CD4-positive, alpha-beta memory T cell (primary cell): ENCODE measurements at places on chromosomes 12 and 14.

DNA sequence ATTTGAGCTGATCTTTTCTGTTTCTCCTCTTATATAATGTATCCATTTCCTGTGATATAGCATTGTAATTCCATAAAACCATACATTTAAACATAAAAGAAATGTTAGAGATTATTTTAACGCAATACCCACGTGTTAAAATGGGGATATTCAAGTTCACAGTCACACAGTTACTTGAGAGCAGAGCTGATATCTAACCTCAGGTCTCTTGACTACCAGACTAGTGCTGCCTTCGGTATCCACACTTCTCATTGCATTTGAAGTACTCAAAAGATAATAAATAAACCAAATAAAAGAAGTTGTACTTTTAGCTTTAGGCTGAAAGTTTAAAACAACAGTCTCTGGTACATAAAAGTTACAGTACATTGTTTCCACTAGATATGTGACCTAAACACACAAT, 2.9 kb downstream of the CLECL1 start:
- no peak for DNase-seq

DNA sequence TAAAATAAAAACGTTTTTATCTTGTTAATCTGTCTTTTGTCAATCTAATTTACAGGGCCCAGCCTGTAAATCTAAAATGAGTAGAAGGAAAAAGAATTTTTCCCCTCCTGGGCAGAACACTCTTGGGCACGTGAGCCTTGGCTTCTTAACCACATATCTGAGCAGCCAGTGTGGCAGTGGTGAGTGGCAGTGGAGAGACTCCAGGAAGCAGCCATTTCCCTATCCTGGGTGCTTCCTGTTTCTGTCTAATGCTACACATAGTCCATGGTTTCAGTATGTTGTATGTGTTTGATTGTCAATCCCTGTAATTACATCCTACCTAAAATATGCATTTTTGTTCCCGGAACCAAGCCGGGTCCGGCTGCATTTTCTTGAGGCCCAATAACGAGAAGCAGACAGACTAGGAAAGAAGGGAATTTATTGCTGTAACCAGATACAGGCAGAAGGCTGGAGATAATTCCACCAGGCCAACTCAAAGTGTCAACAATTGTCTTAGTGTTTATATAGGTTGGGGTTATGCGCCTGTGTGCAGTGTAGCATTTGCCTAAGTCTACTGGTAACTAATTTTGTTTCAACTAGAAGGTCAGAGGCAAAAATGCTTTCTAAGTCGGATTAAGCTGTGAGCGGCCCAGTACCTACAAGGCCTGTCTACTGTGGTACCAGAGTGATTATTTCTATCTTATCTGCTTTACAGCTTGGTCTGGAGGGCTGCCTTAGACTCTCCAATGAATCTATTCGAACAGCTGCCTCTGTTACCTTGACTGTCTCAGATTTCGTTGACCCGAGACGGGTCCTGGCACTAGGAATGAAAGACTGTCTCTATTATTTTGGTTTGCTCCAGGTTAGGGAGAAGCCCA, 82.4 kb upstream of the RESF1 start:
- DNase-seq: no peak

DNA sequence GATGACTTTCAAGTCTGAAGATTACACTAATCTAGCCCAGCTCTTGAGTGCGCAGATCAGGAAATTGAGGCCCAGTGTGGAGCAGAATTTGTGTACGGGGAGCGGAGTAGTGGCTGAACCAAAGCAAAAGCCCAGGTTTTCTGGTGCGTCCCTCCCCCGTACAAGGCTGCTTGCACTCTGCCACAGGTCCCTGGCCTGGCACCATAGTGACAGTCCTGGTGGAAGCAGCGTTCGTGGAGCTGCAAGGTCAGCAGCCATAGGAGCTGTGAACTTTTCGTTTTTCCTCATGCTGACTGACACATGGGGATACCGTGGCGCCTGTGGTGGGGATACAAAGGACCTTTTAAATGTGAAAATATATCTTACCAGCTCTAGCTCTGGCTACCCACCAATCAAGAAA, 1.7 kb downstream of the EVL start:
- peak; percentile 46 for DNase-seq

- no peak for DNase-seq
Observed at GRCh38 chr14:23933108-23933741, 20.3 kb upstream of the DHRS4 start.

DNA sequence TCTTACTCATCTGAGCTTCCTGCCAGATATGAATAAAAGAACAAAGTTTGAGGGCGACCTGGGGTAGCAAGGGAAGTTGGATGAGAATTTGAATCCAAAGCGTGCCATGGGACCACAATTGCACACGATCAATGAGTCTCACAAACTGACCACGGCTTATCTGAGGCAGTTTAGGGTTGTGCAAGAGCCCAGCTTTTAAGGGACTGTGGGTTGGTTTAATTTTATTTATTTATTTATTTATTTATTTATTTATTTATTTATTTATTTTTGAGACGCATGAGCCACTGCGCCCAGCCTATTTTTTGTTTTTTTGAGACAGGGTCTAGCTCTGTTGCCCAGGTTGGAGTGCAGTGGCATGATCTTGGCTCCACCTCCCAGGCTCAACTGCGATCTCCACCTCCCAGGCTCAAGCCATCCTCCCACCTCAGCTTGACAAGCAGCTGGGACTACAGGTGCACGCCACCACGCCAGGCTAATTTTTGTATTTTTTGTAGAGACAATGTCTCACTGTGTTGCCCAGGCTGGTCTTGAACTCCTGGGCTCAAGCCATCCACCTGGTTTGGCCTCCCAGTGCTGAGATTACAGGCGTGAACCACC, 1.1 kb downstream of the AMDHD1 start:
- DNase-seq: no peak

GRCh38 chr14:85187521-85187920, 342.4 kb upstream of the FLRT2 start:
- no peak for DNase-seq

DNA sequence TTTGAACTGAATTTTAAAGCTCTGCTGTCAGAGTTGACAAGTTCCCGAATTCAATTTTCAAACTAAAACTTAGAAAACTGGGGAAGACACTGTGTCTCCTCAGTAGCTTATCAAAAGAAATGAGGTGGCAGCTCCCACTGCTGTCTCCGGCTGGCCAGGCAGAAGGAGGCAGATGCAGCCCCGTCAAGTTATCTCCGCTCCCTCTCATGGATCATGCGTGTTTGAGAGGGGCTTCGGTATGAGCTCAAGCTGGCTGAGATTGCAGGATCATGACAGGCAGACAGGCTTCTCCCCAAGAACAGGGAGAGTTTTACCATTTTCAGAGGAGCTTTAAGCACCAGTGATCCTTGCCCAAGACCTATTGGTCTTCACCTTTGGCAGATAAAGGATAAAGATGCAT, 88.8 kb downstream of the NEDD1 start:
- DNase-seq: no peak

GRCh38 chr12:55188974-55189556, 31.8 kb upstream of the OR10A7 start:
- peak; percentile 63 for DNase-seq

- DNase-seq: no peak
Observed at GRCh38 chr12:117272690-117273089, 82.4 kb upstream of the FBXO21 start.

DNA sequence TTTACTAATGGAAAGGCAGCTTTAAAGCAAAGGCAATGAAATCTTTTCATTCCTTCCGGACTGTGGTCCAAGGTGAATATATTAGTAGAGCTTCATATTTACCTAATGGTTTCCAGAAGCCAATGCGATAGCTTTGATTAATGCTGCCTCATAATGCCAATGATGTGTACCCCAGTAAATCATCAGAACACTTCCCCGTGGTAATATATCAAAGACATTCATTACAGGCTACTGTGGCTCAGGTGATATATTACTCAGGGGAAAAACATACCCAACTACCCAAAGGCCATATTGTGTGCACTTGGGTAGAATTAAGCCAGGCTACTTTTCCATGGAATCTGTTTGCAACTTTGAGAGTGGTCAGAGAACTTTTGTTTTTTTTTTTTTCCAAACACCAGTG, 69.4 kb upstream of the DACT1 start:
- no peak for DNase-seq

GRCh38 chr12:32548691-32549281, 130.3 kb upstream of the DNM1L start:
- DNase-seq: no peak

DNA sequence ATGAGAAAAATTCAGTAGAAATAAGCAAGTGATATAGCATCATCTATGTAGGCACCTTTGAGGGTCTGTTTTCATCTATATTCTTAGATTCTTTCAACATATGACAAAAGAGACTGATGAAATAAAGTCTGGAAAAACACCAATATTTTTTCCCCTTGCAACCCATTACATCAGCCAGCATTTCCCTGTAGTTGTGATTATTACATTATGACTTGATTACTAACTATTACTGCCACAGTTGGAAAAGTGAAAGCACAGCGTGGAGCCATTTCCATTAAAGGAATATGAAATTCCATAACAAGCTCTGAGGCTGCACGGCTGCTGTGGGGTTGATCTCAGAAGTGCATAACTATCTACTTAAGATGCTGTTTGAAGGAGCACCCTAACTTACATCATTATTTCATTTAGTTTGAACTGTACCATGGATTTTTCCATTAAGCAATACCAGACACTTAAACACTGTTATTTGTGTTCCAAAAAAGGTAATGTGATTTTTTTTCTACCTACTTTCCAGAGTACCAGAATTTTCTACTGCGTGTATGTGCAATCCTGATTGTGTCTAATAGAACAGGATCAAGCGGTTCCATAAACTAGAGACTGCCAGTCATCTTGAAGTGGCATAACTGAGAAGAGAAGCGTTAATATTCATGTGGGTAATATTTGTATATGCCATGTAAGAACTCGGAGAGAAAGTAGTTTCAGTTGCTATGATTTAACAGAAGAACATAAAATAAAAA, 405.5 kb downstream of the MDGA2 start:
- no peak for DNase-seq

DNA sequence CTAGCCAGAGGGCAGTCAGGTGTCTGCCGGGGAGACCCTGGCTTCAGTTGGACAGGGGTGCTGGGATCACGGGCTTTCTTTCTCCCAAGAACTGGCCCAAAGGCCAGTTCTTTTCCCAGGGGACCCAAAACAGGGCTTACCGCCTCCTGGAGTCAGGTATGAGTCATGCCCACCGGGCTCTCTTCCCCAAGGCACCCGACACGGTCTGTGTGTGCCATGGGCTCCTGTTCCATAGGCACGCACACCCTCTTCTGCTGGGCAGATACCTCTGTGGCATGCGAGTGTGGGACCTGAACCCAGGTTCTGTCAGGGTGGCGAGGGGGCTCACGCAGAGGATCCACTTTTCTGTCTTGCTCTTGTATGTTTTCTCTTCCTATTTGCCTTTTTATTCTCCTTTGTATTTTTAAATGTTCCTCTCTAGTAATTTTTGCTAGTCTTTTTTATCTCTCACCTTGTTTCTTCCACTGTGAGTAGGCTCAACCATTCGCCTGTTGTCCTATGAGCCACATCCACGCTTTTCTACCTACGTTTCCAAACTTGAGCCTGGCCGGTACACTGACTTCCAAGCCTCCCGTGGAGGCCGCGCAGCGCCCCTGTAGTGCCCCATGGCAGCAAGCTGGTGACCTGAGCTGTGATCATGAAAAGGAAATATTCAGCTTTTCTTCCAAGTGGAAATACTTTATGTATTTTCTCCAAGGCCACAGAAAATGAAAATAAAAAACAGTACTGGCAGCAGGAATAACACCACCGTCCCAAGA, 362.2 kb downstream of the CACNA1C start:
- DNase-seq: no peak

DNA sequence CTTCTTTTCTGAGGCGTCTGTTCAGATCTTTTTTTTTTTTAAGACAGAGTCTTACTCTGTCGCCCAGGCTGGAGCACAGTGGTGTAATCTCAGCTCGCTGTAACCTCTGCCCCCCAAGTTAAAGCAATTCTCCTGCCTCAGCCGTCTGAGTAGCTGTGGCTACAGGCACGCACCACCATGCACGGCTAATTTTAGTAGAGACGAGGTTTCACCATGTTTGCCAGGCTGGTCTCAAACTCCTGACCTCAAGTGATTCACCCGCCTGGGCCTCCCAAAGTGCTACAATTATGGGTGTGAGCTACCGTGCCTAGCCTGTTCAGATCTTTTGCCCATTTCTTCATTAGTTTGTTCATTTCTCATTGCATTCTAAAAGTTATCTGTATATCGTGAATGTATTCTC, 55.1 kb upstream of the DBX2 start:
- DNase-seq: no peak

- DNase-seq: no peak
Observed at GRCh38 chr14:85205875-85206274, 324.1 kb upstream of the FLRT2 start.

DNA sequence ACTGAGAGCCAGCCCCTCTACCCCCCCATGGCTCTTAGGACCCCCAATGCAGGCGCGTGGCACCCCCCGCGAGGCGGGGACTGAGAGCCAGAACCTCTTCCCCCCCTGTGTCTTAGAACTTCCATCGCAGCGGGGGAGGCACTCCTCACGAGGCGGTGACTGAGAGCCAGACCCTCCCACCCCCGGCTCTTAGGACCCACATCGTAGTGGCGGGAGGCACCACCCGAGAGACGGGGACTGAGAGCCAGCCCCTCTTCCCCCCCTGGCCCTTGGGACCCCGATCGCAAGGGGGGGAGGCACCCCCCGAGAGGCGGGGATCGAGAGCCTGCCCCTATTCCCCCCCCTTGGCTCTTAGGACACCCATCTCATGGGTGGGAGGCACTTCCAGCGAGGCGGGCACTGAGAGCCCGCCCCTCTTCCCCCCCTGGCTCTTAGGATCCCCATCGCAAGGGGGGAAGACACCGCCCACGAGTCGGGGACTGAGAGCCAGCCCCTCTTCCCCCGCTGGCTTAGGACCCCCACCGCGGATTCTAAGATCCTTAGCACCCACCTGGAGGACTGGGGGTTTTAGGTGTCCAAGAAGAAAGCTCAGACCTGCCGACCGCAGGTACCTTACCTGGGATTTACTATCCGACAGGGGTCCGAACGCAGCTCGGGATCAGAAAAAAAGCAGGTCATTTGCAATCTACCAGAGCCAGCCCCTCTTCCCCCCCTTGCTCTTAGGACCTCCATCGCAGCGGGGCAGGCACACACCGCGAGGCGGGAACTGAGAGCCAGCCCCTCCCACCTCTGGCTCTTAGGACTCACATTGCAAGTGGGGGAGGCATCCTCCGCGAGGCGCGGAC, 44.9 kb downstream of the DDX11 start:
- peak; percentile 27 for DNase-seq

GRCh38 chr14:87600240-87600639, 392.7 kb downstream of the GALC start:
- no peak for DNase-seq

GRCh38 chr12:129830796-129831195, 73.0 kb downstream of the TMEM132D start:
- no peak for DNase-seq

GRCh38 chr12:116426391-116427136, 132.6 kb upstream of the MAP1LC3B2 start:
- DNase-seq: no peak

GRCh38 chr12:54040148-54040494, 7.3 kb downstream of the HOXC5 start:
- no peak for DNase-seq
